NCI-H510A treated with DMSO at 0.1 percent for 48 hours (cell line): ENCODE measurements at places on chromosomes 4 and X.
A peak's percentile ranks its signal among the peaks of the same experiment; 100 is the strongest.

- no peak for DNase-seq
These were observed 46.7 kb downstream of the REELD1 start for GRCh38 chr4:146261041-146261440.

GRCh38 chr4:147096667-147097604, 151.3 kb upstream of the TTC29 start:
- peak; percentile 69 for DNase-seq

- peak; percentile 44 for DNase-seq
These were observed 498.9 kb downstream of the INPP4B start for GRCh38 chr4:142347241-142347640.

GRCh38 chr4:173591760-173592159, 61.7 kb upstream of the HAND2 start:
- DNase-seq, result no peak

- peak; percentile 70 for DNase-seq
These were observed 282.8 kb downstream of the PPP1R2C start for GRCh38 chrX:42495139-42495538.

GRCh38 chr4:109233570-109233969, 68.9 kb downstream of the COL25A1 start:
- no peak for DNase-seq

GRCh38 chrX:153731117-153731844, 6.6 kb downstream of the ABCD1 start:
- no peak for DNase-seq

- no peak for DNase-seq
These were observed 271.0 kb downstream of the STK32B start for GRCh38 chr4:5322321-5322720.

DNA sequence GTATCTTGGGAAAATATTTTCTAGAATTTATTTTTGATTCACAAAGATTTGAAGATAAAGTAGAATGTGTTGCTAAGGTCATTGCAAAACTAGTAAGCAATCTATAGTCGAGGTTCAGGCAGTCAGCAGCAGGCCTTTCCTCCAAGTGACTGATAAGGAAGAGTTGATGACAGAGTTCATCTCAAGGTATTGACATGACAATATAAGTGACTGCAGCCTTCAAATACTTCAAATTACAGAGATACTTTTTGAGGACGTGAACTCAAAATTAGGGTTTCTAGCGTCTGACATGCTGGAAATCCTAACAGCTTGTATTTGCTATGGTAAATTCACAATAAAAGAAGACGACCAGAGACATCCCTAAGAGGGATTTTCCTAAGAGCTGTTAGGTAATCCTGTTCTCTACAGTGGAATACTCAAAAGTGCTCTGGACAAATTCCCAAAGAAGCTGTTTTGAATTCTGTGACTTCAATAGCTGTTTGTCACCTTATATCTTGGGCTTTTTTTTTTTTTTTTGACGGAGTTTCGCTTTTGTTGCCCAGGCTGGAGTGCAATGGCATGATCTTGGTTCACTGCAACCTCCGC, 7.4 kb downstream of the ARHGAP10 start:
- no peak for DNase-seq

DNA sequence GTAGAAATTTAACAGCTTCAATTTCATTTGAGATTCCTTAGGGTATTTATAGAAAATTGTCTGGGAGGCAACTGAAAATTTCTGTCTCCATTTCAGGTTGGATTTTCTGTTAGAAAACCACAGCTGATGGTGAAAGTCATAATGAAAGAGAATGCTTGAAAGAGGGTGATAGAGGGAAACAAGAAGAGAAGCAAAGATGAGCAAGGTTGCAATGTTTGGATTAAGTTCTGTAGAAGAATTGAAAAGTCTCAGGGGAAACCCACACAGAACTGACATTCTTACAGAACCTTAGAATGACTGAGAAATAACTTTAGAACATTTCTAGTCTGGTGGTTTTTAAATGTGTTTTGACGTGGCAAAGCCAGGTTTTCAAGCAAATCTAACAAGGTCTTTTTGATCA, 14.7 kb downstream of the GBA3 start:
- DNase-seq, result no peak

- DNase-seq, result no peak
These were observed 4.3 kb downstream of the IL15 start for GRCh38 chr4:141640696-141641095.
